Inflammatory macrophage (primary cell): ENCODE measurements at places on chromosomes 6 and 20.
A peak's percentile ranks its signal among the peaks of the same experiment; 100 is the strongest.

DNA sequence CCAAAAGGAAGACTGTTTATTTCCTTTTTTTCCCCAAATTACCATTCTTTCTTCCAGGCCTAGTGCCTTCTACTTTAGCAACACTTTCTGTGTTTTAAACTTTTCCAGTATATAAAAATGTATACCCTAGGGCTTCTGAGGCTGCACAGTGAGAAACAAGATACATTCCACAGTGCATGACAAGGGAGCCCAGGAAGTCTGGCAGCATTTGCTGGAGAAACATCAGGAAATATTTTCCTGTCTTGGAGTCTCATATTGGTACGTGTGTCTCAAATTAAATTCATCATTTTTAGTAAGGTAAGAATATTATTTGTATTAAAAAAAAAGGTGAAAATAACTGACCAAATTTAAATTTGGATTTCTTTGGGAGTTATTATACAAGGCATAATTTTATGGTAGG lies 662.6 kb downstream of the RFPL4B start:
- DNase-seq: no peak

DNA sequence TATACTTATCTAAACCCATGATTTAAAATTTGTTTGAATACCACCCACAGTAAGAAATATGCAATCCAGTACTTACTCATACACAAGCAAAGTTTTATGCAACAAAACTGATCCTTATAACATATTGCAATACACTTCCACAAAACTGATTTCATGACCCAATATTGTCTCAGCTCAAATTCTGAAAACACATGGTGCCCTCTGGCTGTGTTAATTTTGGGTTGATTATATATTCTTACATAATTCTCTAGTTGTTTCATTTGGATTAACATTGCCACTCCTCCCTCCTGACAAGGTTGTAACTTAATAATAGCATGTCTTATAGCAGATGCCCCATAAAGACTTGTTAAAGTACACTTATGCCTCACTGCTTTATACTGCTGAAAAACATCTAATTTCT lies 73.0 kb upstream of the TULP1 start:
- DNase-seq: peak; percentile 72

GRCh38 chr20:51529758-51530157 lies 12.8 kb downstream of the NFATC2 start:
- no peak for DNase-seq

- no peak for DNase-seq
Measured at GRCh38 chr20:45427236-45428149, 11.6 kb downstream of the PIGT start.

GRCh38 chr6:96015518-96016333 lies at the start of gene FUT9:
Gene FUT9, plus strand, starts transcription at chr6:96015974. Its CDS starts 187,182 bp downstream, at chr6:96203156.
- DNase-seq: no peak

DNA sequence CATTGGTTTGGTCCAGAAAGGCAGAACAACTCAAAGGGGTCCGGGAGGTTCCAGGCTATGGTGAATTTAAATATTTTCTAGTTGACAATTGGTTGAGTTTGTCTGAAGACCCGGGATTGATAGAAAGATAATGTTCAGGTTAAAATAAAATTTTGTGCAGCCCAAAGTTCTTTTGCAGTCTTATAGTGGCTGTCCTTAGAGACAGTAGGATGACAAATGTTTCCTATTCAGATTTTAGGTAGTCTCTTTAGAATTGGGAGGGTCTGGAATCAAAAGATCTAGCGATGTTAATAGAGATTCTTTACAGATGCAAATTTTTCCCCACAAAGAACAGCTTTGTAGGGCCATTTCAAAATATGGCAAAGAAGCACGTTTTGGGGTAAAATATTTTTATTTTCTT lies 109.1 kb downstream of the TULP4 start:
- DNase-seq: no peak

DNA sequence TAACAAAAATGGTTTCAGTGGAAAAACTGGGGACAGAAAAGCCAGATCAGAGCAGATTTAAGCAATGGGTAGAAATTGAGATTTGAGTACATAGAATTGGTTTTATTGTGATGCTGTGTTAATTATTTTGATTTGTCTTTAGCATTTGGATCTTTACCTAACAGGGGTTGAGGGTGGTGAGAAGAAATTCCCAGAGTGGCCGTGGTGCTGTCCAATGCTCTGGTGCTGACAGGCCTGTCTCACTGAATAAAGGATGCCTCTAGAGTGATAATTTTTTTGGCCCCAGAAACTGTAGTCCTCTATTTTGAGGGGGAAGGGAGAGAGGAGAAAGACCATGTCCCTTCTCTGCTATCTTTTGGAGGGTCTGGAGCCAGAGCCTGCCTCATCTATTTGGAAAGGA lies 79.1 kb downstream of the LYRM2 start:
- DNase-seq: no peak

- DNase-seq: no peak
Measured at GRCh38 chr6:114194362-114195026, 148.3 kb downstream of the HS3ST5 start.

GRCh38 chr6:141041596-141042087 lies 1091.1 kb upstream of the GJE1 start:
- DNase-seq: no peak

DNA sequence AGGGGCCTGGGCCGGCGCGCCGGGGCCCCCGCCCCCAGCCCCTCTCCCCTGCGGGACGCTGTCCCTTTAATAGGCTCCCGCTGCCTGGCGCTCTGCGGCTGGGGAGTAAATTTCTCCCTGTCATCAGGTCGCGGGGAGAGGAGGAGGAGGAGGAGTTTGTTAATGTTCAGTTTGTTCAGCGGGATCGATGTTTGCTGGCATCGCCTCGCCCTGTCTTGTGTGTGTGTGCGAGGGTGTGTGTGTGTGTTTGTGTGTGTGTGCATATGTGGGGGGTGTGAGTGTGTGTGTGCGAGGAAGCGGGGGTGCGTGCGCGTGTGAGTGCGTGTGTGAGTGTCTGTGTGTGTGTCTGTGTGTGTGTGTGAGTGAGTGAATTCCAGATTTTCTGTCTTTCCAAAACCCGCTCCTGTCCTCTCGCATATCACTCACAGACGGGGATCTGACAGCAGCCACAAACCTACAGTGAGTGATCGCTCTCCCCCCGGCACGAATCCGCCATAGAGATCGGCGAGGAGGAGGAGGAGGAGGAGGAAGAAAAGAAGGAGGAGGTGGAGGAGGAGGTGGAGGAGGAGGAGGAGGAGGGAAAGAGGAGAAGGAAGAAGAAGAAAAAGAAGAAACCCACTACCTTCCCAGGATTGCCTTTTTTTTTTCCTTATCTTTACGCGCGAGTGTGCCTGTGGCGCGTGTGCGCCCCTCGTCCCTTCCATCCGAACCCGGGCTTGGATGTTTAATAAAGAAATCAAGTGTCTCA lies at the start of gene TSHZ2:
TSHZ2 (plus strand) TSS at position 169 of the 748 bp plus-strand sequence. CDS start 936 bp downstream, outside the sequence.
- DNase-seq: no peak

GRCh38 chr6:27752038-27752885 lies 159.9 kb downstream of the OR2B2 start:
- peak; percentile 92 for DNase-seq

- DNase-seq: peak; percentile 87
Measured at GRCh38 chr20:52410182-52410647, 218.6 kb upstream of the ZFP64 start.
